ENCODE measurements at places on chromosomes 1 and 21. TPM values are rescaled to one million over a fixed set of nuclear protein-coding genes. Genes with fewer than 3 reads are reported as not detected.

The SHISAL2A gene
- not detected for total RNA-seq

The KRTAP13-4 gene
- not detected for total RNA-seq

The PAFAH2 gene
- total RNA-seq, result 29.3 TPM

The HES5 gene
- 0.28 TPM for total RNA-seq

The S100A7 gene
- 2.1 TPM for total RNA-seq

The CELA2A gene
- total RNA-seq, result not detected

The TIE1 gene
- 0.14 TPM for total RNA-seq

The HES3 gene
- not detected for total RNA-seq

The KLF17 gene
- not detected for total RNA-seq

The ZNF697 gene
- 12.6 TPM for total RNA-seq

The MACF1 gene
- 253 TPM for total RNA-seq

The NTNG1 gene
- total RNA-seq, result 5.1 TPM

The OR2T2 gene
- total RNA-seq, result not detected

The CFAP74 gene
- total RNA-seq, result 0.07 TPM

The INKA2 gene
- total RNA-seq, result 4.2 TPM

The F13B gene
- total RNA-seq, result not detected

The CEP85 gene
- 16.4 TPM for total RNA-seq

The RAP1GAP gene
- total RNA-seq, result 2.6 TPM

The SLC44A5 gene
- 2.5 TPM for total RNA-seq

The EPHA10 gene
- 0.14 TPM for total RNA-seq

The HSD3B2 gene
- not detected for total RNA-seq

The CLCA4 gene
- total RNA-seq, result 26.7 TPM

The DNM3 gene
- 2.1 TPM for total RNA-seq

The BCL2L15 gene
- under 0.01 TPM for total RNA-seq

The LAD1 gene
- total RNA-seq, result 155 TPM

The ANKRD65 gene
- 18.2 TPM for total RNA-seq

The HTR6 gene
- total RNA-seq, result not detected

The OR2L13 gene
- not detected for total RNA-seq

The KCNE2 gene
- not detected for total RNA-seq

The RNU1-2 gene
- under 0.01 TPM for total RNA-seq

The TLCD4 gene
- total RNA-seq, result 0.34 TPM

The DYNLT4 gene
- total RNA-seq, result 0.14 TPM

The CXADR gene
- 56.7 TPM for total RNA-seq

The B4GALT3 gene
- 16.1 TPM for total RNA-seq

The DPM3 gene
- 8.5 TPM for total RNA-seq

The HRNR gene
- total RNA-seq, result under 0.01 TPM

The C1QA gene
- not detected for total RNA-seq

The HSPB7 gene
- not detected for total RNA-seq

The S100A2 gene
- total RNA-seq, result 666 TPM

The THEMIS2 gene
- total RNA-seq, result 4.1 TPM

The RAB7B gene
- total RNA-seq, result 22.7 TPM

The NLRP3 gene
- not detected for total RNA-seq

The SELP gene
- total RNA-seq, result not detected

The SWT1 gene
- 3.8 TPM for total RNA-seq

The IGSF5 gene
- total RNA-seq, result 0.07 TPM

The PDC gene
- not detected for total RNA-seq

The NR1I3 gene
- not detected for total RNA-seq

The C1QTNF12 gene
- 1.4 TPM for total RNA-seq

The CD53 gene
- not detected for total RNA-seq

The LIPI gene
- total RNA-seq, result not detected

The CHTOP gene
- total RNA-seq, result 56.5 TPM

The CNKSR1 gene
- 12.3 TPM for total RNA-seq

The HUNK gene
- total RNA-seq, result 0.07 TPM

The RGS8 gene
- not detected for total RNA-seq

The NPR1 gene
- total RNA-seq, result not detected

The CNN3 gene
- total RNA-seq, result 141 TPM

The USP16 gene
- 34.9 TPM for total RNA-seq

The HAO2 gene
- total RNA-seq, result not detected

All from nasal cavity respiratory epithelium epithelial cell of viscerocranial mucosa (primary cell).